ENCODE measurements at places on chromosomes 5 and 9. TPM values are rescaled to one million over a fixed set of nuclear protein-coding genes. Genes with fewer than 3 reads are reported as not detected.

MSANTD3 gene
- 18.1 TPM for total RNA-seq

RASGRF2 gene
- 5.4 TPM for total RNA-seq

DNA sequence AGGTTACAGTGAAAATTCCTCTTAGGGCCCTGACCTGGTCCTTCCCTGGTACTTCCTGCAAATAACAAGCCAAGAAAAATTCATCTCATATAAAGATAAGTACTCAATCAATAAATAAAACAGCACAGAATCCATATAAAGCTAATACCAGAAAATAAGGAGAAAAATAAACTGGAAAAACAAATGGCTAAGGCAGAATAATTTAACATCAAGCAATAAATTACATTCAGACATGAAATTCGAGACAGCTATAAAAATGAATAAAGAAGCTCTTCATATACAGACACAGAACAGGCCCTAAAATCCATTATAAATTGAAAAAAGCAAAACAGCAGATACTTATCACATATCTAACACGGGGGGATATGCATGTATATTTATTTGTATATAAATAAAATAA lies 99.2 kb downstream of the DTWD2 start:
- no peak for DNase-seq

DNA sequence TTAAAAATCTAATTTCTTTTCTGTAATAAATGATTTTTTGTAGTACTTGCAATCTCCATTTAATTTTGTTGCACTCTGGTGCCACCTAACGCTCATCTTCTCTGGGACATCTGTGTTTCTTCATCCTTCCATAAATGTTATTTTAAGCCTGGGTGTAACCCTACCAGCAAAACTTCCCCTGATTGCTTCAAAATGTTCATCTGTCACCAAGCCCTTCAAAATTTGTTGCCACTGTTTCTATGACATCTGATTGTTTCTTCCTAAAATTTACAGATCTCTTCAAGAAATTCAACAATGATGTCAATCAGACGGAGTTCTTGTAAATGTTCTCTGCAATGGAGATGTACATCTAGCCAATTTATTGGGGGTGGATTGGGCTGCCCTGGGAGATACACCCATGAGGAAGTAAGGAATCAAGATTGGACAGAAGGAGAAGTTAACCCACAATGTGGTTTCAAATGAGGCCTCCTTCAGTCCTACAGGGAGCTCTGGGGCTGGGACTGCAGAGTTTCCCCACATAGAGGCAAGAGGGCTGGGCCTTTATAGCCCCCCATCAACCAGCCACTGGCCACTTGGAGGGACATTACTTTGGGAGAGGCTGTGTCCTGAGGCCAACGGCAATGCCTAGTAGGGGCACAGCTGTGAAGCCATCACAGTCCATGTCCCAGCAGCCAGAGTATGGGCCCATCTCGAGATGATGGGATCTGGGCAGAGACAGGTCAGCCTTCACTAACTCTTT lies 23.3 kb downstream of the MCTP1 start:
- no peak for DNase-seq

DNA sequence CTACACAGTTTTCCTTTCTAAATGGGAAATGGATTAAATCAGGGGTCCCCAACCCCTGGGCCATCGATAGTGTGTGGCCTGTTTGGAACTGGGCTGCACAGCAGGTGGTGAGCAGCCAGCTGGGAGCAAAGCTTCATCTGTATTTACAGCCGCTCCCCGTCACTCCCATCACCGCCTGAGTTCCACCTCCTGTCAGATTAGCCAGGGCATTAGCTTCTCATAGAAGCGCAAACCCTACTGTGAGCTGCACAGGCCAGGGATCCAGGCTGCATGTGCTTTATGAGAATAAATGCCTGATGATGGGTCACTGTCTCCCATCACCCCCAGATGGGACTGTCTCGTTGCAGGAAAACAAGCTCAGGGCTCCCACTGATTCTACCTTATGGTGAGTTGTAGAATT lies 41.2 kb upstream of the FLT4 start:
- no peak for DNase-seq

DNA sequence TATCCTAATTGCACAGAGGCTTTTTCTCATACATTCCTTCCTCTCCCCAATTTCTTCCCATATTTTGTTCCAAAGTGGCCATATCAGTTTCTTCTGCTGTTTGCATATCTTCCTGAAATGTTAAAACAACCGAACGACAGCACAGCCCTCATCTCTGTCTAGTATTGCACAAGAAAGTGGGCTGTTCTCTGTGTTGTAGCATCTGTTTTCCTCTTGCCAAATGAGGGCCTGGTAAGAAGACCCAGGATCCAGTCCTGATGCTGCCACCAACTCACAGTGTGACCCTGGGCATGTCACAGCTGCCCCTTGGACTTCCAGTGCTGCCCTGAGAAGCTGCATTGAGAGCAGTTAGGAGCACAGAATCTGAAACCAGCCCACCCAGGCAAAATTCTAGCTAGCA lies 4.1 kb downstream of the SLC31A2 start:
- no peak for DNase-seq

- DNase-seq = no peak
Measured at GRCh38 chr5:78537821-78538220, 110.8 kb downstream of the LHFPL2 start.

FAF2 gene
- 35.1 TPM for total RNA-seq

STKLD1 gene
- total RNA-seq = 1.2 TPM

Data from upper lobe of right lung (tissue), 1 donor.